Right hindlimb (tissue), 1 donor: ENCODE measurements at places on chromosomes 7 and 10.

DNA sequence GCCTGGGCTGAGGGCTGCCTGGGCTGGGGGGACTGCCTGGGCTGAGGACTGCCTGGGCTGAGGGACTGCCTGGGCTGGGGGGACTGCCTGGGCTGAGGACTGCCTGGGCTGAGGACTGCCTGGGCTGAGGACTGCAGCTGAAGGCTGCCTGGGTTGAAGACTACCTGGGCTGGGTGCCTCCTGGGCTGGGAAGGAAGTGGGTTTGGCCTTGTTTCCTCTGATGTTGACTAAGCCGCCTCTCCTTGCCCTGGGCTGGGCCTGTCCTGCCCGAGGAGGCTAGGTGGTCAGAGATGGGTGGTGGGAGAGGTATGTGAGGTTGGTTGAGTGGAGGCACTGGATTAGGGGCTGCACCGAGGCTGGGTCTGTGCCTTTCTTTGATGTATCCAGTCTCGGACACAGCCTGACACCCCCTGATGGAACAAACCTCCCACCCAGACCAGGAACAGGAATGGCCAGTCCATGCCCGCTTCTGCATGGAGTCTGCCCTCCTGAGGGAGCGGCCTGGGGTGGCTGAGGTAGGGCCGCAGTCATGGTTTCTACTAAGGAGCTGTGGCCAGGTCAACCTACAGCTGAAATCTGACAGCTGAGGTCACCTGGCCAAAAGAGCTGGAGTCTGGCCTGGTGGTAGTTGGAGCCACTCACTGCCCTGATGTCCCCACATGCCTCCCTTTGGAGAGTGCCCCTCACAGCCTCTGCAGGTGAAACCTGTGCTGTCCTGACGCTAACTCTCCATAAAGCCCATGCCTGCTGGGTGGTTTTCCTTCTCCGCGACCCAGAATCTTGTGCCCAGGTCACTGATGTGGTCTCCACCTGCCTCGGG is 22.3 kb downstream of the SCART1 start:
- DNase-seq = no peak

DNA sequence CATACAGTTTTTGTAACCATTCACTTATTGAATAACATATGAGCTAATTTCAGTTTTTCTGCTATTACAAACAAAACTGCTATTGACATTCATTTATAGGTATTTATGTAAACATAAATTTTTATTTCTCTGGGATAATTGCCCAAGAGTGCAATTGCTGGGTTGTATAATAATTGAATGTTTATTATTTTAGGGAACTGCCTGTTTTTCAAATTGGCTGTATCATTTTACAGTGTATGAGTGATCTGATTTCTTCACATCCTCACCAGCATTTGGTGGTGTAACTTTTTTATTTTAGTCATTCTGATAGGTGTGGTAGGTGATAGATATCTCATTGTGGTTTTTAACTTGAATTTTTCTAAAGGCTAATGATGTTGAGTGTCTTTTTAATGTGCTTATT is 26.4 kb downstream of the KIF11 start:
- DNase-seq = no peak

DNA sequence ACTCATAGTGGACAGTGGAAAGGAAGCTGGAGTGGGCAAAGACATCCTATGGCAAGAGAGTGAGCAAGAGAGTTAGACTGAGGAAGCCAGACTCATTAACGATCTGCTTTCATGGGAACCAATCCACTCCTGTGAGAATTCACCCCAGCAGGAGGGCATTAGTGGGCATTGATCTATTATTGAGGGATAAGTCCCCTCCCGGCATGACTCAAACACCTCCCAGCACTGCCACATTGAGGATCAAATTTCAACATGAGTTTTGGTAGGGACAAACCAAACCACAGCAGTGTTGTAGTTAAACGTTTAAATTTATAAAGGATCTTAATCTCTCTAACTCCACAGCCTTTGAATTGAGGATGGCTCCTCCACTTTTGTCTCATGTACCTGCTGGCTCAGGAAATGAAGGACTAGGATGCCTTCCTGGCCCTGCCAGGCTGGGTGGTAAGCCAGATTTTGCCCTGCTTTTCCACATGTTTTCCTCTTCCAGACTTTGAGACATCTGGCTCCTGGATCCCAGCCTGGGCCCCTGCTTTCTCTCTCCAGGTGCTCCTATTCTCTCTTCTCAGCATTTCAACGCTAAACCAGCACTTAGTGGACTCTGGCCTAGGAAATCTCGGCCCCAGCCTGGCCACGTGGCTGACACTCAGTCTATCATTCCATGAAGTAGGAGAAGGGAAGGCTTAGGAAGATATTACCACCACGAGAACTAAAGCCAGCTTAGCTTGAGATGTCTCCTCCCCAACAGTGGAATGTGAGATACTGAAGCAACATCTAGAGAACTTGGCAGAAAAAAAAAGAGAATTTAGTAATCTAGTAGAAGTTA is 96.5 kb upstream of the PIP4K2A start:
- no peak for DNase-seq

DNA sequence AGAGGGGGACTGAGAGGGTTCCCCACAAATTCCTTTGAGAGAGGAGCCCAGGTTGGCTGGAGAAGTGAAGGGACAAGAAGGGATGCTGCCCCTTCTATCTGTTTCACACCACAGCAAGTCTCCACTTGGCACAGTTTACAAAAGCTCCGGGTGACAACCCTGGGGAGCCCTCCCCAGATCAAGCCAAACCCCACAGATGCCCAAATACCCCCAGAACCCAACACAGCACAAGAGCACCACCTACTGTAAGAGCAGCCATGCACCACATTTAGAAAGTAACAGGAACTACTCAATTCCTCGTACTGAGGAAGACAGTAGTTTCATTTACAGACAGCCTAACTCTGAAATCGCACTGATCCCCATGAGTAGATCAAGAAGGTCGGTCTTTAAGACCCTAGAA is 67.8 kb upstream of the ATP6V0A4 start:
- DNase-seq = no peak

GRCh38 chr10:50410066-50410811 is 158.9 kb upstream of the ASAH2 start:
- DNase-seq = no peak

DNA sequence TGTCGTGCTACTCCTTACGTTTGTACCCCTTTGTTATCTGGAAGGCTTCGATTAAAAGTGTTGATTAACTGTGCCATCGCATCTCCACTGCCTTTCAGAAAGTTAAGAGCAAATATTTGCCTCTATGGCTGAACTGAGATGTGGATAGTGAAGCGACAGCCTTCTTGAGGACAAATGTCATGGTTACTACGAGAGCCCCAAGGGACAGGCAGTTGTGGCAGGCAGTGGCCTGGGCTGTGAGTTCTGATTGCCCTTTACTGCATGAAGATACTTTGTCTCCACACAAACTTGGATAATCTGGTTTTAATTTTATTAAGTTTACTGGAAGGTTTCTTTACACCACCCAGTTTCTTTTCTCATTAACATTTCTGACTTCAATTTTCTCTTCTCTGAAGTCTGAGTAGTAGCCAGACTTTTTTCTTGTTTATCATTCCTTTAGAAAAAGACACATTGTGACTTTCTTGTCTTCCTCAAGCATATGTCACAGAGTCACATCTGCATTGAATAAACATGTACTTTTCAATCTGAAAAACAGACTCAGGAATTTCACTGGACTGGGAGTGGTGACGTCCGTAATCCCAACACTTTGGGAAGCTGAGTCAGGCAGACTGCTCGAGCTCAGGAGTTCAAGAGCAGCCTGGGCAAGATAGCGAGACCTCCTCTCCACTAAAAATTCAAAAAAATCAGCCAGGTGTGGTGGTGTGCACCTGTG is 1.5 kb downstream of the TAS2R41 start:
- DNase-seq = no peak

- DNase-seq = no peak
Measured at GRCh38 chr7:112081778-112082177, 124.4 kb downstream of the DOCK4 start.

DNA sequence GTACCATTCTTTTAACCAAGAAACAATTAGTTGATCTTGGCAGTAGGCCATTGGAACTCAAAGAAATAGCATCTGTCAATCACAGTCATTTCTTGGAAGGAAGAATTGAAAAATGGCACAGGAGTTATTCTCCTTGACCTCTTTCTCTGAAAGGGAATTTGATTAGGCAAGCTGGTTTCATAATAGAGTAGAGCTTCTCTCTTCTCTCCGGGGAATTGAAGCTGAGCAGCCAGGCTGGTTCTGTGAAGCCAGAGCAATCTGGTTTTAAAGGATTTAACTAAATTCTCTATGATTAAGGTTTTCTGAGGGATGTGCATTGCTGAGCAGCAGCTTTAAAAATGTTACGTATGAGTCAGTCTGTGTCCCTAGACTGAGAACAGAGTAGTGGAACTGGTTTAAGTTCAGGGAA is 70.2 kb downstream of the AHCYL2 start:
- DNase-seq = no peak

GRCh38 chr7:133704453-133704852 is 422.7 kb upstream of the LRGUK start:
- DNase-seq = no peak
